Substantia nigra (tissue), 51 donors: ENCODE measurements at places on chromosomes 12 and 14.

DNA sequence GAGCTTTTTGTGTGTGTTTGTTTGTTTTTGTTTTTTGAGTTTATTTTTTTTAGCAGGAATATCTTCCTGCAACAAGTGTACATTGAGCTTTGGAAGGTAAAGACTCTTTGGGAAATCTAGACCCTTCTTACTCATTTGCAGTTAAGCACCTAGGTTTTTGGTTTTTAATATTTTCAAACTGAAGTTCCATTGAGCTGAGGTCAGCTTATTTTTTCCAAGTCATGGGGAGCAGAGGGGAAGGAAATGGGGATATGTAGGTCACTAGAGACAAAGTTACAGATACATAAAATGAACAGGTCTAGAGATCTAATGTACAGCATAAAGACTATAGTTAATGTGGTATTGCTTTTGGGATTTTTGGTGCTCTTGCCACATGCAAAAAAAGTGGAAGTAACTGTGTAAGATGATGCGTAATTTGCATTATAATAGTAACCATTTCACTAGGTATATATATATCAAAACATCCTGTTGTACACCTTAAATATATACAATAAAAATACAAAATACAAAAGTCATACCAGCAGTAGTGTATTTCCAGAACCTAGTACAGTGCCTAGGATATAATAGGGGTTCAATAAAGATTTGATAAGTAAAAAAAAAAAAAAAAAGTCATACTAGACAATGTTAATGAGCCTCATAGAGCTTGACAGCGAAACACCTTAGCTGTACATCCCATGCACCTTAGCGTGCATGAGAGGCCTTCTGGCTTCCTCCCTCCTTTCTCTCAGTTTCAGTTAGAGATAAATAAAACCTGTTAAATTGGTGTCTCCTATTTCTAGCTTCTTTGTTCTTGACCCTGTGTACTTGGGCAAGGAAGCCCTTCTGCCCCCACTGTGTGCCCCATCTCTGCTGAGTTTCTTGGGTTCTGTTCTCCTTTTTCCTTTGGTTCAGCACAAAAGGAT, 22.7 kb downstream of the CGRRF1 start:
- DNase-seq = no peak

DNA sequence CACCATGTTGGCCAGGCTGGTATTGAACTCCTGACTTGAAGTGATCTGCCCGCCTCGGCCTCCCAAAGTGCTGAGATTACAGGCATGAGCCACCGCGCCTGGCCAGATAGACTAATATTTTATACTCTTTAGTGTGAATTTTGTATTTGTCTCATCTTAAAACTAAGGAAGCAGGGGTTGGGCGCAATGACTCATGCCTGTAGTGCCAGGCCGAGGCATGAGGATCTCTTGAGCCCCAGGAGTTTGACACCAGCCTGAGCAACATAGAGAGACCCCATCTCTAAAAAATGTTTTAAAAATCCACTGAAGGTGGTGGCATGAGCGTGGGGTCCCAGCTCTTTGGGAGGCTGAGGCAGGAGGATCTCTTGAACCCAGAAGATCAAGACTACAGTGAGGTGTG, 9.0 kb downstream of the DYNC1H1 start:
- DNase-seq = no peak

DNA sequence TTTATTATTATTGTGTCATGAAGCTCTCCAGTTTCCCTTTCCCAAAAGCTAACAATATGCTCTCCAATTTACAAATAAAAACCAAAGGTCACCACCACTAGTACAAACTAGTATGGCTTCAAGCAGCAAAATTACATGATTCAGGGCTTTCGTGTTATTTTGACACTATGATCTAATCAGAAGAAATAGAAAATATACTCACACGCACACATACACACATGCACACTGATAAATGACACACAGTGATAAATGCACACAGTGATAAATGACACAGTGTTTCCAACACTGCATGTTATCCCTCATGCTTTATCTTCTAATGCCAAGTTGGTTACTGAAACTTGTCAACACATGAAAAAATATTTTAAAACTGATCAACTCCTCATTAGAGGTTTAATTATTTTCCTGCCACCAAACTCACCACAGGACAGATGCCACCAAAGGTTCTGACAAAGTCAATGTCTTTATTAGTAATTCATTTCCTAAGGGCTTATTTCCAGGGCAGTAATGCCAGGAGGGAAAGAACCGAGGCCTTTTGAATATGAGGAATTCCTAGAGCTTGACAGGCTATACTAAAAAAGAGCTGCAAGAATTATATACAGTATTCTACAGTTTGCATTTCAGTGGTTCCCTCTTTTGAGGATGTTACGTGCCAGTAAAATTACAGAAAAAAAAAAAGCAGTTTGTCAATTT, 82.4 kb downstream of the PPP2R5E start:
- DNase-seq = no peak

GRCh38 chr14:50425105-50425504, 28.4 kb upstream of the CDKL1 start:
- no peak for DNase-seq
